Esophagus squamous epithelium (tissue), 5 donors: ENCODE measurements at places on chromosomes 6 and 20.

- DNase-seq = no peak
Observed at GRCh38 chr6:145540741-145541140, 194.6 kb downstream of the EPM2A start.

DNA sequence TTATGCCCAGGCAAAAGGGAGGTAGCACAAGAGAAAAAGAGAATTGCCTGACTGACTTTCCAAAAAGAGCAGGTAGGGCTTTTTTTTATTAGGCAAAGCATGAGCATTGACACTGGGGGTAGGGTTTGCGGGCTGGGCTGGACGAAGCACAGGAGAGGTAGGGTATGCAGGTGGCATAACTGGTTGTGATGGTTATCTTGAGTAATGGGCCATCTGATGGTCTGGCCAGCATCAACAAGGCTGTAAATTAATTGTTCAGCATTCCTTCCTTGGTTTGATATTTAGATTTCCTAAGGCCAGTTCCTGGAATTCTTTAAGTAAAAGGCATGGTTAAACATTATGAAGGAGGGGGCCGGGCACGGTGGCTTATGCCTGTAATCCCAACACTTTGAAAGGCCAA is 13.9 kb upstream of the BFSP1 start:
- DNase-seq = no peak

GRCh38 chr6:16336056-16336818 is 97.8 kb downstream of the GMPR start:
- no peak for DNase-seq

GRCh38 chr6:1503811-1504210 is 105.9 kb upstream of the FOXC1 start:
- no peak for DNase-seq

GRCh38 chr6:42966571-42966970 is 6.0 kb downstream of the GNMT start:
- no peak for DNase-seq

DNA sequence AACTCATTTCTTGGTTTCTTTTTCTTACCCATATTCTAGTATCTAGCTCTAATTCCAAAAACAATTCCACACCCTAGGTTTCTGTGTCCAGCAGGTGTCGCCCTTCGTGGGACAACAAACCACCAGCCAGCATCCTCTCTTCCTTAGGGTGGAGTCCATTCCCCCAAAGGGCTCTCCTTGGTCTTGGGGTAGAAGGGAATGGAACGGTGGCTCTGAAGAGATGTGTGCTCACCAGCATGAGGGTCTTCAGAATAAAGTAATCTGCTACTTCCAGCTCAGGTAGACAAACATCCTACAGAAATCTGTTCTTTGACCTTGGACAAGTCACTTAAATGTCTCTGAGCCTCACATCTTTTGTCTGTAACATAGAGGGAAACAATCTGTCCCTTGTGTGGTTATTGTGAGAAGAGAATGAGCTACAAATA is 7.2 kb downstream of the HLA-DMB start:
- DNase-seq = no peak

DNA sequence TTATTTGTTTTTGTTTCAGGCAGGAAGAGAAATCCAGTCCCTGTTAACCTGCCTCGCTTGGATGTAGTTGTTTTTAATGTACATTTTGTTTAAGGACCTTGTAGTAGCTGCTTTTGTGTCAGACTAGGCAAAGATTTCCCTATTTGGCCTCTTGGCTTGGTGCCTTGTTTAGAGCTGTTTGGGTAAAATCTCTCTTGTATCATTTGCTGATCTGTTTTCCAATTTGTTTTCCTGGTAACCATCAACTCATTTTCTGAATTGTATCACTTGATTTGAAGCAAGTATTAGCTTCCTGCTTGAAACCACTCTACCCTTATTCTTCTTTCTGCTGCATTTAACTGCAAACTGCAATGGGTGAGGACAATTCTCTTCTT is 160.7 kb downstream of the ZFAND3 start:
- no peak for DNase-seq

- DNase-seq = no peak
Observed at GRCh38 chr6:114941078-114941477, 598.3 kb upstream of the HS3ST5 start.

- no peak for DNase-seq
Observed at GRCh38 chr20:37283530-37284195, 5.8 kb upstream of the MANBAL start.

DNA sequence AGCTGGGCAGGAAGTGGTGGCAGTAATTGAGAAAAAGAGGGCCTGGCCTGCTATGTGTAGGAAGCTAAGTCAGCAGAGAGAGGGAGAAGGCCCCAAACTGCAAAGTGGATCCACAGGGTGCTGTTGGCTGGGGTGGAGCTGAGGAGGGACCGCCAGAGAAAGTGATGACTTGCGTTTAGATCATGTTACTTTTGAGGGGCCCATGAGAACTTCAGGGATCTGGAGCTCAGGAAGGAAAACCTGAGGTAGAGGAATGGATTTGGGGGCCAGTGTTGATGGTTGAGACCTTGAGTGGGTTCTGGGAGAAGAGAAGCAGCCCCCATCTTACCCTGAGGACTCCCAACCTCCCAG is 155.5 kb downstream of the MRPL14 start:
- no peak for DNase-seq

DNA sequence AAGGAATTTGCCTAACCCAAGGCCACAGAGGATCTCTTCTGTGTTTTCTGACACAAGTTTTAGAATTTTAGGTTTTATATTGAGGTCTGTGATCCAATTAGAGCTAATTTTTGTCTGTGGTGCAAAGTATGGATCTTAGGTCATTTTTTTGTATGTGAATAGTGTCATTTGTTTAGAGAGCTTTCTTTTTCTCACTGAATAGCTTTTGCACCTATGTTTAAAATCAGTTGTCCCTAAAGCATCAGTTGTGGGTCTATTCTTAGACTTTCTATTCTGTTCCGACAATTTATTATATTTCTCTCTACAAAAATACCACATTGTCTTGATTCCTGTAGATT is 341 bp upstream of the MCM9 start:
- no peak for DNase-seq

GRCh38 chr6:164135511-164136132 is 721.1 kb downstream of the QKI start:
- DNase-seq = no peak

DNA sequence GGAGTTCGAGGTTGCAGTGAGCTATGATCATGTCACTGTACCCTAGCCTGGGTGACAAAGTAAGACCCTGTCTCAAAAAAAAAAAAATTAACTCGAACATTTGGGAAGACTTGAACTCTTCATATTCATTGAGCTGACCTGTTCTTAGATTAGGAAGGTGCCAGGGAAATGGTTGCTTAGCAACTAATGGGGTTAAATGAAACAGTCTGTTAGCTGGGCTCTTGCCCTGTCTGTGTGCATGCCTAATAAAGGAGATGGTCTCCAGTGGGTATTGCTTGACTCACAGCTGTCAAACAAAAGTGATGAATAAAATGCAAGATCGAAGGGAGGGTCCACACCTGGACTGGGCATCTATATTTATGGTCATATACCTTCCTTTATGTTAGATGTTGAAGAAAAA is 101.8 kb downstream of the KLHL32 start:
- DNase-seq = no peak

- no peak for DNase-seq
Observed at GRCh38 chr20:57038608-57039440, 227.6 kb downstream of the BMP7 start.

DNA sequence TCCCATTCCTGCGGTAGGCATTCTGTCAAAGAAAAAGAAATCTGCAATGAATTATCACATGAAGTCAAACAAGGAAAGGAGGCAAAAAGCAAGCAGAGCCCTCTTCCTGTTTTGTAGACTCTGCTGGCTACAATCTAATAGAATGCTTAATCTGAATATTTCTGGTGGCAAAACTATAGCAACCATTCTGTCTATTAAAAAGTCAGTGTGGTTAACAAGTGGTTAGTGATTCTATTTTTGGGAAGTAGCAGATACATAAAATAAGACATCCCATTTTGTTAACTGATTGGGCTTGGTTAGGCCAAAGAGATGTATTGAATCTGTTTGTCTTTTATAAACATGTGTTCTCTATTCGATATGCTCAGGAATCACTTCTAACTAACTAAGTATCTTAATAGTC is 442.3 kb downstream of the CDC5L start:
- no peak for DNase-seq

DNA sequence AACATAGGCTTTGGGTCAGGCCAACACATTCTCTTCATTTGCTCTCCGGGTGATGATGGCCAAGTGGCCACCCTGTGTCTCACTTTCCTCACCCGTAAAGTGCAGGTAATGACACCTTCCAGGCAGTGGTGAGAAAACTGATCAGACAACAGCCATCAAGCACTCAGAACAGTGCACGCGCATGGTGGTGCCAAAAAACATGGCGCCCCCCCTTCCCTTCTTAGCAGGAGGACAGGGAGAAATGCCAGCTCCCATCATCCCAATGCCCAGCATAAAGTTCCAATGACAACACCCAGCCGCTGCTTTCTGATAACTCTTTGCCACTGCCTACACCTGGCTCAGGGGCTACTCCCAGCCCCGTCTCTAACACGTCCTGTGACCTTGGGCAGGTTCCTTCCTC is 8.4 kb downstream of the BPIFB1 start:
- DNase-seq = no peak

DNA sequence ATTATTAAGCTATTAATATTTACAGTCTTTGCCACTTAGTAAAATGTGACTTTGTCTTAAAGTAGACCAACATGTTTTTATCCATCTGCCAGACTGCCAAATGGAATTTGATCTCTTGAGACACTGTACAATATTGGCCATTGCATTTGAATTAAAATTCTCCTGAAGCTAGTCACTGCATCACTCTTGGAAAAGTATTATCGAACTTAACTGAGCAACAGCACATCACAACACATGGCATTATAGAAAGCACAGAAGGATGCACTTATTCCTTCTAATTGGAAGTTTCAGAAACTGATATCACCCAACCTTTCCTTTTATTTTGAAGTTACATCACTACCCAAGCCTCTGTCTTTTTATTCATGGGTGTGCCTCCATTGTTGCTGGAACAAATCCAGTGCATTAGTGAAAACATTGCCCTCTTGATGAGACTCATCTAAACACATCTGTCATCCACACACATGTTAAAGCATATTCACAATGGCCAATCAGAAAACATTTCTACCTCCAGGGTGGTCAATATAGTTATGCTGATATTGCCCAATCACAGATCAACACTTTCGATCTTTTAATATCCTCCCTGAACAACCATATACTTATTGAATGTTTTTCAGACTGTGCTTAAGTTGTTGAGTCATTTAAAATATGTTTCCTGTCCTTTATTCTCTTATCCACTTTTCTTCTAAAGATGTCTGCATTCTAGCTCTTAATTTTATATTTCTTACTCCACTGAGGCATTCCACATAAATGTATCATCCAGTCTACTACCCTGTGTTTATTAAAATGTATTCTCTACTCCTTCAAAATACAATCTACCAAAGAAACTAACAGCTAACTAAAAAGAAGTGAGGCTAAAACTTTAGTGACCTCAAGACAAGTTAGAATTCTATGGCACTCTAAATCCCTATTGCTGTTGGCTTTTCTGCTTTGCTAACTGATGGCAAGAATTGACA is 535.0 kb downstream of the RFPL4B start:
- no peak for DNase-seq

DNA sequence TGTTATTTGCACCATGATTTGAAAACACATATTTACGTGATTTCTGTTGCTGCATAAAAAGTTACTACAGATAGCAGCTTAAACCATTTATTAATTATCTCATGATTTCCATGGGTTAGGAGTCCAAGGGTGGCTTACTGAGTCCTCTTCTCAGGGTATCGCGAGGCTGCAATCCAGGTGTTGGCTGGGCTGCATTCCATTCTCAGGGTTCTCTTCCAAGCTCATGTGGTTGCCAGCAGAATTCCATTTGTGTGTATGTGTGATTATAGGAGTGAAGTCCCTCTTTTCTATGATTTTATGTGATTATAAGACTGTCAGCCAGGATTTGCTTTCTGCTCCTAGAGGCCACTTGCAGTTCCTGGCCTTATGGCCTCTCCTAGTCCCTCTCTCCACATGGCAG is 135.1 kb downstream of the FAM83B start:
- DNase-seq = no peak

DNA sequence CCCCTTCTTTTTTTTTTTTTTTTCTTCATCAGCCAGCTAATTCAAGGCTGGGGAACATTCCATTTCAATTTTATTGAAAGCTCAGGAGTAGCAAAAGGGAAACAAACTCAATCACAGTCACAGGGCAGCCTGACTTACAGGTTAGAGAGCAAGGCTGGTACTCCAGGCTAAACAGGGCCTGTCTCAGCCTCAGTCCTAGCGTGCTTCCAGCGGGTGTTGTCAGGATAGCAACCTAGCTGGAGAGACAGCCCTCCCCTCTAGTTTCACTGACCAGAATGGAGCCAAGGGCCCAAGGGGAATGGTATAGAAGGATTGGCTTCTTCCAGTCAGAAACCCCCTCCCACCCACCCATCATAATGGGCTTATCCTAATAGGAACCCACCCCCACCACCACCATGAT is 132.9 kb downstream of the PXDC1 start:
- no peak for DNase-seq

GRCh38 chr20:45392733-45393132 is 14.6 kb upstream of the TP53TG5 start:
- DNase-seq = no peak
